Astrocyte of the cerebellum (primary cell): ENCODE measurements at places on chromosomes 13 and 19.

GRCh38 chr19:19687090-19687489 is 18.5 kb downstream of the ZNF101 start:
- DNase-seq: no peak

DNA sequence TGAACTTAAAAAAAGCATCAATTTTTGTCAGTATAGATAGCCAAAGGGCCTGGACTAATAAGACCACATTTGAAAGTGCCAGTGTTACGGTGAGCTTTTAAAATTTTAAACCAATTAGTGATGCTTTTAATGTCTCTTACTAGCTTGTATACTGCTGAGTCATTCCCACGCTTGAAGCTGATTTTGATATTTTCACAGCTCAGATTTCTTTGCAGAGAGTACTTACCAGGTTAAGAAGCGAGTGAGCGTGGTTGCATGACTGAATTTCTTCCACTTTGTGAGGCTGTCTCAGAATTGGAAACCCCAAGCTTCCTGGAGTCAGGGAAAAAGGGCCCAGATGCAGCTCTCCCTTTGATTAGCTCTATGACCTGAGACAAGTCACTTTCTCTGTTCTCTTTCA is 74.5 kb upstream of the NBEA start:
- peak; percentile 57 for DNase-seq

GRCh38 chr13:71481046-71481445 is 386.0 kb downstream of the DACH1 start:
- no peak for DNase-seq

GRCh38 chr19:56476093-56476492 is 1.1 kb downstream of the ZNF667 start:
- DNase-seq: no peak

GRCh38 chr19:844546-844971 is 3.8 kb downstream of the PRTN3 start:
- no peak for DNase-seq
